ENCODE measurements at places on chromosomes 3 and 15.

DNA sequence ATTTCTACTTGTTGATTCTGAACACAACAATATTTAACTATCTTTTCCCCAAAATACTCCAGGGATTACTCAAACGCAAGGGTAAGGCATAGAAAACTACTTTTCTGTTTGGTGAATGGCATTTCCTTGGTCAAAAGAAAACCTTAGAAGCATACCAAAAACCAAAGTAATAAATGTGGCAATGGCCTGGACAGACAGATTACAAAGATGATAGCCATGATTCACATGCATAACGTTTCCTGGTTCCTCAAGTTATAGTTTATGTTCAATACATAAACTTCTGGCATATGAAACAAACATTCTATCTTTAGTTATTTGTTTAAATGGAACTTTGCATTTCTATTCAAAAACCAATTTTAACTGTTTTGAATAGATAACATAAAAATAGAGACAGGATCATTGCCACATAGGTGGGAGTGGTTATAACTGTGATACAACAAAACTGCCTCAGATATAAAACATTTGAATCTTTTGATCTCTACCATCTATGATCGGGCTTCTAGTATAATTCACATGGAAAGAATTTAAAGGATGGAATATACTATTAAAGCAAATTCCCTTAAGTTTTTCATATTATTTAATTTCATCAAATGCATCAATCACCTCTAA, 32.1 kb downstream of the FOXP1 start:
- no peak for DNase-seq

- no peak for DNase-seq
Measured at GRCh38 chr3:127289706-127290575, 2.1 kb upstream of the PRR20G start.

DNA sequence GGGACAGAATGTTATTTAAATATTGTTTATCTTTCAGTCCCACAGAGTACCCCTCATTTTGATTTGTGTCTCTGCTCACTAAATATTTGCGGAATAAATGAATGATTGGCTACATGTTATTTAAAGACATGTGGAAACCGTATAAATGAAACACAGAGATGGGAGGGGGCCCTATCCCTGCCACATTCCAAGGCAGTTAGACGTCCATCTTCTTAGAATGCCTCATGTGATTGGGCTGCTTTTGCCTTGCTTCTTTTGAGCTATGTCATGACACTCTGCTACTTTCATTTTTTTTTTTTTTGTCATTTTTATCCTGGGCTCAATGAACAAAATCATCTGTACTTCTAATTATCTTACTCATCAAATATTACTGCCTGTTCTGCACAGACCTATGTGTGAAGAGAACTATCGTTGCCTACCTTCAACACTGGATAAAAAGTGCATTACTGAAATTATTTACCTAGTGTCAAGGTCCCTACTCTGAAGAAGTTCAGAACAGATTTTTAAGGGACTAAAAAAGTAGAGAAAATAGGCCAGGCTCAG, 83.9 kb upstream of the FAM98B start:
- DNase-seq, result no peak

GRCh38 chr3:117281371-117281770, 571.8 kb downstream of the TUSC7 start:
- no peak for DNase-seq

- DNase-seq, result no peak
Measured at GRCh38 chr3:122350814-122351418, 25.9 kb downstream of the CSTA start.

DNA sequence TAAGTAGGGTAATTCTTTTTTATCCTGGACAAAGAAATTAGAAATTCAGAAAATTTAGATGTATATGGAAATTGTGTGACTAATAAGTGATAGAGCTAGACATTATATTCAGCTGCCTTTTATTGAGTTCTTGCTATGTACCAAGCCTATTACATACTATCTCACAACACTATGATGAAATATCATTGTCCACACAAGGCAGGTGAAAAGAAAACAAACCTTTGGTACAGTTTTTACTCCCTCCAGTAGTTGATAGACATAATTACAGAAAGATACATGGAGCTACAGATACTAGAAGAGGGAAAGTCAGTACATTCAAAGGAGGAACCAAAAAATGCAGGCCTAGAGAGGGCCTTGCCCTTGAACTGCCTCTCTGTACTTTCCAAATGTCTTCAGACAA, 4.8 kb downstream of the IQCH start:
- no peak for DNase-seq

DNA sequence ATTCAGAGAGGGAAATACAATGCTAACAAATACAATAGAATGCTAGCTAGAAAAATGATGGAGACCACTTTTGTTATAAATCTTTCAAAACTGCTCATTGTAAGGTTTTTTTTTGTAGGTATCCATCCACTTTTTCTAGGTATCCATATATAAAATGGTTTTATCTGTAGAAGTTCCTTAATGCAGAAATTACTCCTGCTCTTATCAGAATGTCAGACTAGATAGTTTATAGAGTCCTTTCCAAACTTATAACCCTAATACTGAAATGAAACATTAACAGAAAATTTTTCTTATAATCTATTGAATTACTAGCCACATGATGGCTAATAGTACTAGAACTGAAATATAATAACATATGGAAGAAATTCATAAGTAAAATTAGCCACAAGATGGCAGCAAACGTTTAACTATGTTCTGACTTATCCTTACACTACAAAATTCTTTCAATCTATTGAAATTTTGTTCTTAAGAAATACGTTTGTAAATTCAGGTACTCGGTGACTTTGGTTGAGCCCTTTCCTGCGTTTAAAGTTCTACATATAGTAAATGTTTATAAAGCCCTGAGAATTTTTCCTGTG, 58.5 kb downstream of the ECT2 start:
- DNase-seq, result no peak

GRCh38 chr15:44081026-44082013, 113.8 kb downstream of the FRMD5 start:
- no peak for DNase-seq

- DNase-seq, result no peak
Measured at GRCh38 chr15:76336254-76337058, at the start of gene ISL2. Gene ISL2 (plus strand): TSS chr15:76336773. CDS start chr15:76336884, 111 bp downstream.

- no peak for DNase-seq
Measured at GRCh38 chr3:130692455-130692854, 54.2 kb downstream of the PIK3R4 start.

DNA sequence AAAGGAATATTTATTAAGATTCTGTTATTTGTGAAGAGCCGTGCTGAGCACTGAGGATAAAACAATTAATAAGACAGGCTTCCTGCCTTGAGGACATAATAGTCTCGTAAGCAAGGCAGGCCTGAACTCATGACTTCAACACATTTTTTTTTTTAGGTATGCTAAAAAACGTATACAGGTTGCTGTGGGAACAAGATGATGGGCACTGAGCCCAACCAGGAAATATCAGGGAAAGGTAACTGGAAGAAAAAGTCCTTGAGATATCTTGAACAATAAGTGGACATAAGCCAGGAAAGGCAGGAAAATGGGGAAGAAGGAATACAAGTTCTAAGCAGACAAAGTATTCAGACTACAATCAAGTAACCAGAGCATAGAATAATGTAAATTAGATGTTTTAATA, 26.1 kb downstream of the CERS3 start:
- no peak for DNase-seq

Measured in ascending aorta (tissue), 2 donors.